ENCODE measurements at places on chromosomes 4 and X.

GRCh38 chrX:15441464-15441863 is 51.7 kb downstream of the PIR start:
- no peak for DNase-seq

DNA sequence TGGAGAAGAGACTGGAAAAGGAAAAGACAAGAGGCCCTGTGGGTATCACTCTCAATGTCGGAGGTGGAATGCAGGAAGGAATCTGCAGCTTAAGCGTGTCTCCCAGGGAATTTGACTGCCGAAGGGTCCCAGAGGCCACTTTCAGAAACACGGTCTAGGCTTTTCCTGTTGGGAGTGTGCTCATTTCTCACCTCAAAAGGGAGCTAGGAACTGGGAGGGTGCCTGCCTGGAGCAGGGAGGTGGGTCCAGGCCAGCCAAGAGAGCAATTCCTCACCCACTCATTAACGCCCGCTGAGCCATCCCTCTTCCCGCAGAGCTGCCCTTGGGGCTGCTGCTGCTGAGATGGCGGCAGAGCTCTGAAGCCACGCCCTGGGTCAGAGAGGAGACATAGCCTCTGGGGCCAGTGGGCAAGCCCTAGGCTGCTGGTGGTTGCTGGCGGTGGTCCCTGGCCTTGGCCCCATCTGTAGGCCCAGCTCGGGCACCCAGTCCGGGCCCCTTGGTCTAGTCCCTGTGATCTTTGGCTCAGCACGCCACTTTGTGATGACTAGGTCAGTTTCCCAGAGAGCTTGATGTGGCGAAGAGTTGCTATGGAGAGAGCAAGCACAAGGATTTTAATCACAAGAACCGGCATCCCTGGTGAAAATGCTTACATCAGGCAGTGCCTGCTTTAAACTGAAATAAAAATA is 4.1 kb downstream of the ZNF185 start:
- DNase-seq: no peak

DNA sequence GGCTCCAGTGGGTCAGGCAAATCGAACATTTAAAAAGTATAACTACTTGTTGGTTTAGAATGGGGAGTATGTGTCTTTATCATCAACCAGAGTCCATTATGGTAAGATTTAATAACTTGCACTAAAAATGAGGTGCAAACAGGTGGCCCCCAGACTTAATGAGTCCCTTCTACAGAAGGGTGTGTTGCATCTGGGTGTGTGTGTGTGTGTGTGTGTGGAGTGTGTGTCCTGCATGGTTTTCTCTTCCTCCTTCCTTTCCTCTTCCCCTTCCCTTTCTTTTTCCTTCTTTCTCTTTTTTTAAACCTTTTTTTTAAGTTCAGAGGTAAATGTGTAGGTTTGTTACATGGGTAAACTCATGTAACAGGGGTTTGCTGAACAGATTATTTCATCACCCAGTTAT is 53.7 kb downstream of the GPRIN3 start:
- DNase-seq: no peak

DNA sequence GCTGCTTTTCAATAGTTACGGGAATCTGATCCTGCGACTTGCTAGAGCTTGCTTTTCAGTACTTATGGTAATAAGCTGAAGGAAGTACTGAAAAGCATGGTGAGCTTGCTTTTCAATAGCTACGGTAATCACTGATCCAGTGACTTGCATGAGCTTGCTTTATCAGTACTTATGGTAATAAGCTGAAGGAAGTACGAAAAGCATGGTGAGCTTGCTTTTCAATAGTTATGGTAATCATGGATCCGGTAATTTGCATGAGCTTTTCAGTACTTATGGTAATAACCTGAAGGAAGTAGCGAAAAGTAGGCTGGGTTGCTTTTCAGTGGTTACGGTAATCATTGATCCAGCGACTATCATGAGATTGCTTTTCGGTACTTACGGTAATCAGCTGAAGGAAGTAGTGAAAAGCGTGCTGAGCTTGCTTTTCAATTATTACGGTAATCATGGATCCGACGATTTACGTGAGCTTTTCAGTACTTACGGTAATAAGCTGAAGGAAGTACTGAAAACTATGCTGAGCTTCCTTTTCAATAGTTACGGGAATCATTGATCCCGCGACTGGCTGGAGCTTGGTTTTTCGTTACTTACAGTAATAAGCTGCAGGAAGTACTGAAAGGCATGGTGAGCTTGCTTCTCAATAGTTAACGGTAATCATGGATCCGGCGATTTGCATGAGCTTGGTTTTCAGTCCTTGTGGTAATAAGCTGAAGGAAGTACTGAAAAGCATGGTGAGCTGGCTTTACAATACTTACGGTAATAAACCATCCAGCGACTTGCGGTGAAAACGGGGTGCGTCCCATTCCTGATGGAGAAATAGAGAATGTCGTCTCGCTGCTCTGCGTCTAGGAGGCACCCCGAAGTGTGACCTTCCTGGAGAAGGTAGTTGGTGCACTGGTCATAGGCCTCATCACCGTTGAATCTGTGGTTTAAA is 6.5 kb downstream of the CRLF2 start:
- DNase-seq: no peak

- no peak for DNase-seq
These were observed 50.3 kb downstream of the PARM1 start for GRCh38 chr4:74983253-74983635.

DNA sequence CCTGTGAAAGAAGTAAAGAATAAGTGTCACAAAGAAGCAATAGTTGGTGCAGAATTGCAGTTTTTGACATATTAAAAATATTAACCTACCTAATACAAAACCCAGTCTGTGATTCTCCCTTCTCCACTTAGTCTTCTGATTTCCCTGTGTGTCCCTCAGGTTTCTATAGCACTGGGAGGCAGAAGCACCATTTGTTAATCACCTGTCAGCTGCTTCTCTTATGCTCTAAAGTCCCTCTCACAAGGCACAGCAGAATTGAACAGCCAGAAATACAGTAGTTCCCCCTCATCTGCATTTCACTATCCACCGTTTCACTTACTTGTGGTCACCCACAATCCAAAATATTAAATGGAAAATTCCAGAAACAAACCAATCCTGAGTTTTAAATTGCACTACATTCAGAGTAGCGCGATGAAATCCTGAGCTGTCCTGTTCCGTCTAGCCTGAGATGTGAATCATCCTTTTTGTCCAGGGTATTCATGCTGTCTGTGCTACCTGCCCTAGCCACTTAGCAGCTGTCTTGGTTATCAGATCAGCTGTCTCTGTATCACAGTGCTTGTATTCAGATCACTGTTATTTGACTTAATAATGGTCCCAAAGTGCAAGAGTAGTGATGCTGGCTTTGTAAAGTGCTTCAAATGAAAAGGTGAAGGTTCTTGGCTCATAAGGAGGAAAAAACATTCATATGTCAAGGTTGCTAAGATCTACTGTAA is 984.1 kb upstream of the GRID2 start:
- no peak for DNase-seq

DNA sequence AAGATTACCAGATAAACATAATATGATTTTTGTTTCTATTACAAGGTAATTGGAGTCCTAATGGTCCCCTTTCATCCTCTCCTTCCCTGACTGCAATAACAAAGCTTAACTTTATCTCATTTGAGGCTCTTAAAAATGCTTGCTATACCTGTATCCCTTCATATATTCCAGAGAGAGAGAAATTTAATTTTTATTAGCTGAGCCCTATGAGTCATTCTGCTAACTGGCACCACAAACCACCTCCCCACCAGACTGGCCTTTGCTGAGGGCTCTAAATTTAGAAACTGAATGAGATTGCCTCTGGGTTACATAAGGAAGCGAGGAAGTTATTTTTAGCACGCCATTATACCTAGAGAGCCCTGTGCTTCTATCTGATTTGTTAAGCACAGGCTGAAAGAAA is 27.4 kb downstream of the CBLL2 start:
- DNase-seq: no peak

DNA sequence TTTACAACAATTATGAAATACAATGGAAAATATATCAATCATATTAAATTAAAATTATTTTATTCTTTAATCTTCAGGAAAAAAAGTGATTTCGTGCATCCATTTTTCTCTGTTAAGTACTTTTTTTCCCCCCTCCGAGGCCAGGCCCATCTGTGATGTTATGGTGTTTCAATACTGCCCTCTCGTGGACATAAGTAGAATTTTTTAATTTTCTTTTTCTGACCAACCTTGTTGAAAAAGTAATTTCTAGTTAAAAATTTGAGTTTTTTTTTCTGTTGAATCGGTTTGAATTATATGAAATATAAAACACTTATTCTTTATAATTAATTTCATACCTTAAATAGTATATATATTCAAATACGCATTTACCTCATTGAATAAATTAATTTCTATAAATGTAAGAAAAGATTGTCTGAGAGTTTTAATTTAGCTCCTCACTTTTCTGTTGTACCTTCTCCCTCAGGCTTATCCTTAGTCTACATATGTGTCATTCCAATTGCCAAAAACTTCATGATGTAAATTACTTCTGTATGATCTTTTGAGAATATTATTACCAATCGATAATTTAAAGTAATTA is 175.8 kb upstream of the TECRL start:
- no peak for DNase-seq

- DNase-seq: no peak
These were observed 33.5 kb upstream of the PRRG1 start for GRCh38 chrX:37315511-37316248.

GRCh38 chrX:130716781-130717413 is 186.1 kb downstream of the ENOX2 start:
- no peak for DNase-seq

DNA sequence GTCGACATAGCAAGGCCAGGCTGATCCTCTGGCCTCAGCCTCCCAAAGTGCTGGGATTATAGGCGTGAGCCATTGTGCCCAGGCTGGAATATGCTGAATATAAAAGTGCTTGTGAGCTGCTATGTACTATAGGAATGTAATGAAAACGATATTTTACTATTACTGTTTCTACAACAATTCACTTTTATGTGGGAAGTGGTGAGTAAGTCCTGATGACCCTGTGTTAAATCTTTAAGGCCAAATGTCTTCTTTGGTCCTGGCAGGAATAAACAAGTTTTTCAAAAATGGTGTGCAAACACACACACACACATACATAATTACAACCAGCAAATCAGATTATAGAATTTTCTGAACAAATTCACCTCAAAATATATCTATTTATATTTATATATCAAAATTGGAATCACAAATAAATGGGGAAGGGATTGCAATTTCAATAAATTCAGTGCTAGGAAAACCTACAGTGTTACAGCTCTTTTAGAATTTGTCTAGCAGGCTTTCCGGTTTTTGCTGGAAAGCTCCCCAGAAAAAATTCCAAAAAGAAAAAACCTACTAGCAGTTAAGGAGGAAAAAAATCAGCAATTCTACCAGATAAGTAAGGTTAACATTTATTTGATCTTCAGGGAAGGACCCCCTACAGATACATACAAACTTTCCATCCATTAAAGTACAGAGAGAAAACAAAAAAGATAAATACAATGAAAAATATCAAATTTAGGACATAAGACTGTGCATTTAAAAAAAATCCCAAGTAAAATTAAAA is 17.9 kb downstream of the SMIM14 start:
- no peak for DNase-seq

DNA sequence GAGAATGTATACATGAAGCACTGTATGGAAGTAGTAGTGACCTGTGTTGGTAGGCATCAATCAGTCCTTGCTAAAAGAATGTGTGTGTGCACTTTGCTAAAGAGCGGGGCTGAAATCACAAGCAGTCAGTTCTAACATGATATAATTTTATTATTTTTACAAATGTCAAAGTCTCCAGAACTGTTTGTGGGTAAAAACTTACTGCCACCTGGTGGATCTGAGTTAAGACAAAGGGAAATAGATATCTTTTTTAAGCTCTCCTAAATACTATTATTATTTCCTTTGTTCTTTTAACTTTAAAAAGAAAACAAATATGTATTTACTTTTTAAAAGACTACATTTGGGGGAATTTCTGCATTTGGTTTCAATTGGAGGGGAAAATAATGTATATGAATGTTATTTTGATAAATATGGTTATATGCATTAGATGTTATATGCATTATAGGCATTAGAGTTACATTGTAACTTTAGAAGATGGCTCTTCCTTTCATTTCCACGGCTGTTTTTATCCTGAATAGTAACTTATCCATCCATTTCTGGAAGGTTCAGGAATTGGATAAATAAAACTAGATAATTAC is 7.8 kb upstream of the CLOCK start:
- no peak for DNase-seq

DNA sequence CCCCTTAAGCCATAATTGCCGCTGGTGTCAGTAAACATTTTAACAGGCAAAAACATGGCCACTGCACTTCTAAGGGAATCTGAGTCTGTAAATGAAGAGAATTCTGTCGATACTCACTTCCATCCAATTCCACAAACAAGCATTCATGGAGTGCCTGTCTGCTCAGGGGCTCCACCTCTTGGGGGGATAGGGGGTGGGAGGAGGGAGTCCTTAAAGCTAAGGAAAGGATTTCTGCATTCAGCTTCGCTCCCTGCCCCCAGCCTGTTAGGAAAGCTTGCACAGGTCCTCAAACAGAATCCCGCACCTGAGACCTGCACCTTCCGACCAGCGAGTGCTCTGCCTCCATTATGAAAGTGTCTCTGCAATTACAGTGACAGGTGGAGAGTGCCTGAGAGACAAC is 130.2 kb upstream of the KIT start:
- DNase-seq: no peak

DNA sequence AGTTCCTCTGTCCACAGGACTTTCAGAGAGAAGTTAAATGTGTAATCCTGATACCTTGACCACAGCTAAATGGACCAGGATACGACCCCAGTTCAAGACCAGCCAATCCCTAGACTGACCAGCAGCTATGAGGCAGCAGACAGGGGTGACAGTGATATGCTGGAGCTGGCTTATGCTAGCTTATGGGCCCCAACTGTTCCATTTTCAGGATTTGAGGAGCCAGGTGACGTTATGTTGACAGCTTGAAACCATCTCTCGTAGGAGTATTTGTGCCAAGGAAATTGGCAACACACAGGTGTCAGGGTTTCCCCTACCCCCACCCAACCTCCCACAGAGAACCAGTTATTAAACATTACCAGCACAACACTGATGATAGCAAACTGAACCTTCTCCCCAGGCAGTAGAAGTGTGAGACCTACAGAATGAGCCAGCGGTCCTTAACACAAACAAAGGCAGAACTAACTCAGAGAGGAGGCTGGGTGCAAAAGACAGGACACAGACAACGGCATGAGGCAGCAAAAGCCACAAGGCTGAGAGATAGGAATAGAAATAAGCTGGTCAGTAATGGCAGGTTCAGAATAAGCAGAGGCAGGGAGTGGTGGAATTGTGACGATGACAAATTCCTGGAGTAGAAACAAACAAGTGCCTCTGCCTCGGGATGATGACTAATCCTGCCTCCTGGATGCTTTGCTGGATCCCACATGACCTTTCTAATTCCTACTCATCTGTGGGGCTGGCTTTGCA is 85.6 kb upstream of the CPEB2 start:
- DNase-seq: no peak

DNA sequence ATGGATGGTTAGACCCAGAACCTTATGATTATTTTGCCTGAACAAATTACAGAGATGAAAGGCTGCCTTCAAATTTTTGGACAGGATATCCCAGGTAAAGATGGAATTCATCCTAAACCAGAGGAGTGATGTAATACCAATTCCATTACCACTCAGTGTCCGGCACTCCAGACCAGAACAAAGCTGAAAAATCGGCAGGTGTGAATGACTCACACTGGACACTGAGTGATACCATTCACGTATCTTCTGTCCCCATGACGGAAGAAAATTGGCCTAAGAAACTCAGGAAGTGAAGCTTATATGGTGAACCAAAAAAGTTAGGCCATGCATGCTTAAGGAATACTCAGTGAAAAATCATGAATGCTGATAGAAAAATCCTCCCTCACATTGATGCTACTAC is 34.5 kb downstream of the PALLD start:
- no peak for DNase-seq
